ENCODE measurements at places on chromosomes 2 and 18. TPM values are rescaled to one million over a fixed set of nuclear protein-coding genes. Genes with fewer than 3 reads are reported as not detected.

CD226 gene
- total RNA-seq: 86.5 TPM

SERPINB11 gene
- not detected for total RNA-seq

TMEM247 gene
- not detected for total RNA-seq

DNA sequence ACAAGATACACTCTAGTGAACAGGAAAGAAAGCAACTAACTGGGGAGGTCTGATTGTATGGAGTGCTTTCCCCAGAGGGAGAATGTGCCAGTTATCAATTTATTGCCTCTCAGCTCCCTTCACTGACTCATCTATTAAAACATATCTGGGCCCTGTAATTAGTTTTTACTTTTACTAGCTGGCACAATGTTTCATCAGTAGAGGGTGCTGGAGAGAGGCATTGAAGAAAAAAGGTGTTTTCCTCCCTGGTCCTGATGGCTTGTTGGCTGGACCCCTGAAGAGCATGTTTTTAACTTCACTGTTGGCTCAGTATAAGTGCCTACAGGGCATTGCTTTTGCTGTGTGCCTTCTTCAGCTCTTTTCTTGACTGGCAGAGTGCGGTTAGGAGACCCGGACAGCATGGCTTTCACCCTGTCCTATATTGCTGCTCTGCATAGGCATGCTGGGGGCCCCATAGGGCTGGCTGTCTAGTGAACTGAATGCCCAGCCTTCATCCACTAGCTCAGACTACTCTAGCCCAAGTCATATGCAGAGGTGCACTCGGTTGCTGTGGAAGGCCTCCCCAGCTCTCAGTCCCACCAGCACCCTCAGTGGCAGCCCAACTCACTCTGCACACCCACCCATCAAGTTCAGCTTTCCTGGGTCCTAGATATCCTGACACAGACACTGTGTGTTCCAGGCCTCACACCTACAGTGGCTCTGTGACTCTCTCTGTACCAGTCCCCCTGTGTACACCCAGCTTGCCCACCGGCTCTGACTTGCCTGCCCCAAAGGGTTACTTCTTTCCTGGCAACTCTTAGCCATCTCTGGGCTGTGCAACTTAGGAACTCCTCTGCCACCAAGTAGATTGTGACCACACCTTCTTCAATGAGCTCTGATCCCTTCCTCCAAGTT, 62.3 kb upstream of the ACYP2 start:
- no peak for DNase-seq

DNA sequence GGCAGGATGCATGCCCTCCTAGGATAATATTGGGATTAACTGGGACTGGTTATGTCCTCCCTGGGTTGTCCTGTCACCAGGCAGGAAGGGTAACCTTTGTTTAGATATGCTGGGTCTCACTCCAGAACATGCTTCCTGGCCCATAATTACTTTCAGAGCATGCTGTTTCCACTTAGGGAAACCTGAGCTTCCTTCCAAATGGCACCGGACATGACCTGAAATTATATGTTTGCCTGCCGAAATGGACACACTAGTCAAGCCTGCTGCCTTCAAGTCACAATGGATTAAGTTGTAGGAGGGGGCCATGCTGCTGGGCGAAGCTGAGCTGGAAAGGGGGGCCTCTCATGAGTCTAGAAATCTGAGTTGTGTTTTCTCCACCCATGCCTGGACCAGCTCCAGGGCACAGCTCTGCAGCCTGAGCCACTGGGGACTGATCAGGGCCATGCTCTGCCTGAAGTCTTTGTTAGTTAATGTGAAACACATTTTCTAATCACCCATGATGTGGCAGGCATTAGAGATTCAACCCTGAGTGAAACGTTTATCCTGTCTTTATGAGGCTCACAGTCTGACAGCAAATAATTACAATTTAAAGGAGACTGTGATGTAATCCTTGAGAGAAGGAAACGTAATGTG, 273.3 kb downstream of the TNS1 start:
- no peak for DNase-seq

GRCh38 chr18:3450012-3450798, at the start of gene TGIF1:
Gene TGIF1, plus strand, starts transcription at chr18:3450172. Its CDS starts 318 bp downstream, at chr18:3450490.
- DNase-seq: peak; percentile 67

DNA sequence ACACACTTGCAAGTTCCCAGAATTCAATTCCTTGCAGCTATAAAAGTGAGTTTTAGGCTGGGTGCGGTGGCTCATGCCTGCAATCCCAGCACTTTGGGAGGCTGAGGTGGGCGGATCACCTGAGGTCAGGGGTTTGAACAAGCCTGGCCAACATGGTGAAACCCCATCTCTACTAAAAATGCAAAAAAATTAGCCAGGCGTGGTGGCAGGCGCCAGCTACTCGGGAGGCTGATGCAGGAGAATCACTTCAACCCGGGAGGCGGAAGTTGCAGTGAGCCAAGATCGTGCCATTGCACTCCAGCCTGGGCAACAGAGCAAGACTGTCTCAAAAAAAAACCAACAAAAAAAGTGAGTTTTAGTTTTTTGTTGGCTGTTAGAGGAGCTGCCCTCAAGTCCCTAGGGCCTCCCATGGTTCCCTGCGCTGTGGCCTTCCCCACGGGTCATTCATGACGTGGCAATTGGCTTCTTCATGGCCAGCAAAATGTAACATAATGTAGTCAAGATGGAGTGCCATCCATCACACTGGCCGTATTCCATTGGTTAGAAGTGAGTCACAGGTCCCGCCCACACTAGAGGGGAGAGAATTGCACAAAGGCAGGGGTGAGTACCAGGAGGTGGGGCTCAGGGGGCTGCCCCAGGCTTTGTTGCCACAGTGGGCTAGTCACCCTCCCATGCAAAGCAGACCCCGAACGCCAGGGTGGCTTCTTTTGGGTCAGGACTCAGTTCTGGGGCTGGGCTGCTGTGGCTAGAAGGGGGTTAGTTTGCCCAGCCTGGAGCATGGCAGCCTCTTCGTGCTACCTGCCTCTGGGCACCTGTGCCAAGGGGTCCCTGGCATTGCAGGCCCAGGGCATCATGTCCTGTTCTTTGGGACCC, 37.7 kb upstream of the INHBB start:
- no peak for DNase-seq

DNA sequence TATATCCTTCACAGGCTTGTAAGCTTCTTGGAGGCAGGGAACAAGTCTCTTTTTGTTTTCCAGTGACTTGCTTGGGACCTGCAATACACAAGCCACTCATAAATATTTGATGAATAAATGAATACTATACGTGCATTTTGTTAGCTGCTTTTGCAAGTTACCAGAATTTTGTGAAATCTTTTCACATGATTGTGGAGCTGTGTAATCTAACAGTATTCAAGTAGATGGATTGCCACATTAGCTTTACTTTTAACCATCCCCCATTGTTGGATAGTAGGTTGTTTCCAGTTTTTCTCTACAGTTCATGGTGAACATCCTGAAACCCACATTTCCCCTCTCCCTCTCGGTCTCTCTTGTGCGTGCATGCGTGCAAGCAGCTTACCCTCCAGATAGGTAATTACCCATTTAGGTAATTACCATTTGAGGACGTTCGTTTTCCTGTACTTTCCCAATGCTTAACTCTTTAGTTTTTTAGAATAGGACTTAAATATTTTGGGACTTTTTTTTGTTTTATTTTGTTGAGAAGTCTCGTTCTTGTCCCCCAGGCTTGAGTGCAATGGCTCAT, 12.5 kb downstream of the ZNF407 start:
- no peak for DNase-seq

DNA sequence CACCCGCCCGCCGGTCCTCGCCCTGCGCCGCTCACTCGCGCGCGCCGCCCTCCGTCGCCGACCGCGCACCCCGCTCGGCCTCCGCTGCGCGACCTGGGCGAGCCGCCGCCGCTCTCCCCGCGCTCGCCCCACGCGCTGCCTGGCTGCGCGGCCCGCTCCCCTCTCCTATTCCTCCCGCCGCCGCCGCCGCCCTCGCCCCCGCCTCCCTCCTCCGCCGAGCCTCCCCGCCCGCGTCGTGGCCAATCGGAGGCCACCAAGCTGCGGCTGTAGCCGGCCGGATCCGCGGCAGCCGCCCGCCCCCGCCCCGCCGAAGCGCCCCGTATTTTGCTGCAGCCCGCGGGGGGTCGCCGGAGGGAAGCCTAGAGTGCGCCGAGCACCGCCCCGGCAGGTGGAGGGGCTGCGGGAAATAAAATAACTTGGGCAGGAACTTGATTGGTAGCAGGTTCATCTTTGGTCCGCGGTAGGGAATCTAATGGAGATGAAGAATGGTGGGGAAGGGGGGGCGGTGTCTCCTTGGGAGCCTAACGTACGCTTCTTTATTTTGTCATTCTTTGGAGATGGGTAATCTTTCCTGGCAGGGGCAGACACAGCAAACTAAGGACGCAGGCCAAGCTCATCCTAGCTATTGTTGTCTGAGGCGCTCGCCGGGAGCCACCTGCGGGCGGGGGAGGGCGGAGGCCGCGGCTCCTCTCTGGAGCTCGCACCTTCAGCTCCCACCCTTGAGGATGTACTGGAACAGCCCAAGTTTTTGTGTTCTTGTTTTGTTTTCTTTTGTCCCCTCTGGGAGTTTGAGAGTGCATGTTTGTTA, 1.1 kb upstream of the CDH2 start:
- no peak for DNase-seq

DNA sequence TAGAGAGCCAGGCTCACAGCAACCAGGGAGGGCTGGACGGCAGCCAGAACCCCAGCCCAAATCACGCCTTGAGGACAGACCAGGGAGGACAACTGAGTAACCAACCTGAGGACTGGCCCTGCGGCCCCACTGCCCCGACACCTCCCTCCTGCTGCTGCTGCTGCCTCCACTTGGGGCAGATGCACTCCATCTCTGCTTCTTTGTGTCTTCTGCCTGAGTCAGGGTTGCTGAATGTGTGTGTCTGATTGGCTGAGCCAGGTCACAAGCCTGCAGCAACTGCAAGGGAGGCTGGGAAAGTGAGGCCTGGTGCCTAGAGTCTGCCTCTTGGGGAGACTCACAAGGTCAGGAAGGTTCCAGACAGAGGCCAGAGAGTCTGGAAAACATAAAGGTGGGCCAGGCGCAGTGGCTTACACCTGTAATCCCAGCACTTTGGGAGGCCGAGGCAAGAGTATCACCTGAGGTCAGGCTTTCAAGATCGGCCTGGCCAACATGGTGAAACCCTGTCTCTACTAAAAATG, 83.4 kb downstream of the ZFP36L2 start:
- peak; percentile 73 for DNase-seq

- no peak for DNase-seq
These were observed 1.5 kb upstream of the GPBAR1 start for GRCh38 chr2:218259099-218259961.

Measured in activated naive CD4-positive, alpha-beta T cell treated with anti-CD3 and anti-CD28 coated beads, Interleukin-2, amount 50 U/mL, for 72 hours (primary cell).